ENCODE measurements at places on chromosomes 1 and 21.
A peak's percentile ranks its signal among the peaks of the same experiment; 100 is the strongest.

GRCh38 chr1:63967901-63968300 lies 194.1 kb downstream of the ROR1 start:
- DNase-seq = no peak

GRCh38 chr1:54410359-54410758 lies 4.2 kb upstream of the SSBP3 start:
- no peak for DNase-seq

DNA sequence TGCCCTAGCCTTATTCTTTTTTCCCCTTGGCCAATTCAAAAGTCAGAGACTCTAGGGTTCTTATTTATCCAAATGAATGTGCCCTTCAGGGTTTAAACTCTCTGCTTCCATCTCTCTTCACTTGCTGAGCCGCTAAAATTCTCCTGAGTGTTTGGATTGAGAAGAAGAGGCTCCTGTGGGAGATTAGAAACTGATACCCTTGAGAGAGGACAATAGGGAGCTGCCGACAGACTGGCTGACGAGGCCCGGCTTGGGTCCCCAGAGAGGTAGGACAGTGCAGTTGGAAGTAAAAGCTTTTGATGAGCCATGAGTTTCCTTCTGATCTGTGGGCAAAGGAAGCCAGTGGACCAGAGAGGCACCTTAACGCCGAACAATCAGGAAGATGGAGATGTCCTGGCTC lies 41.3 kb upstream of the UBE2U start:
- DNase-seq = no peak

- DNase-seq = no peak
Observed at GRCh38 chr1:218614031-218614430, 268.9 kb downstream of the TGFB2 start.

DNA sequence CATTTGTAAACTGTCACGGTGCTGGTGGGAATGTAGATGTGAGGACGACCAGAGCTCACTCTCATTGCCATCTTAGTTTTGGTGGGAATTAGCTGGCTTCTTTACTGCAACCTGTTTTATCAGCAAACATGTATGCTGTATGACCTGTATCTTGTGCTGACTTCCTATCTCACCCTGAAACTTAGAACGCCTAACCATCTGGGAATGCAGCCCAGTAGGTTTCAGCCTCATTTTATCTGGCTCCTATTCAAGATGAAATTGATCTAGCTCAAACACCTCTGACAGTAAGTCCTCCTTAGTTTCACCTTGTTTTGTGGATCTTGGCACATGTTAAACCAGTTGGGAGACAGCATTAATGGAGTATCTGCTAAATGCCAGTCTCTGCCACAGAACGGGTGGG lies 174.6 kb downstream of the HLX start:
- no peak for DNase-seq

- no peak for DNase-seq
Observed at GRCh38 chr1:182380199-182380598, 11.4 kb downstream of the GLUL start.

DNA sequence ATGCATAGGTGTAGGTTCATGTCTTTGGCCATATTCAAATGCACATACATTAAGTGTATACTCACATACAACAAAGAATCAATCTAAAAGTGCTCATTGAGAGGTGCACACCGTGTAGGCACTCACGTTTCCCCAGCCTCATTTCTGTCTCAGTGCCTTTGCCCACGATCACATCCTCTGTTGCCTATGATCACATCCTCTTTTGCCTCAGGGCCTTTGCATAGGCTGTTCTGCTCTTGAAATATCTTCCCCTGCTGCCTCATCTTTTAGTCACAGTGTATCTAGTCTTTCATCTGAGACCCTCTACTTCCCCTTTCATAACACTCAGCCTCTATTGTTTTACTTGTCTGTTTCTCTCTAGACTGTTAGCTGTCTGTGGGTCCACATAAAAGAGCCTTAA lies 69.3 kb downstream of the FOXD2 start:
- DNase-seq = no peak

GRCh38 chr1:66397192-66397591 lies 136.8 kb upstream of the SGIP1 start:
- no peak for DNase-seq

- DNase-seq = no peak
Observed at GRCh38 chr1:6041432-6042062, 4.1 kb upstream of the KCNAB2 start.

DNA sequence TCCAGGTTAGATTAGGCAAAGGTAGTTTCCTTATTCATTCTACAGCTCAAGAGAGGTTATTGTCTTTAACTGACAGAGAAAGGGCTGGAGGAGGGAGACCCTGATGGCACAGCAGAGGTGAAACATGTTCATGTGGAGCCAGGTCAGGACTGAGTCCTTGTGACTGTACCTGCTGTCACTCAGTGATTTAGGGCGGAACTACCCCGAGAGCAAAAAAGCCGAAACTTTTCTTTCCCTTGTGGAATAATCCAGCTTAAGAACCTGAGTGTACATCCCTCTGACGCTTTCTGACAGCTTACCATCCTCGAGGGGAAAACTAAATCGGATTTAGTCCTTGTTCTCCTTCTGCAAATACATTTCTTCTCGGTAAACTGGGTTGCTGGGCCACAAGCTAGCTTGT lies 273.2 kb downstream of the BACH1 start:
- no peak for DNase-seq

- peak; percentile 70 for DNase-seq
Observed at GRCh38 chr1:241847796-241848685, at the start of gene EXO1. TSS of gene EXO1 (plus strand) at chr1:241848204. CDS start at chr1:241850426, 2,222 bp downstream.

GRCh38 chr1:90349510-90349909 lies 354.6 kb downstream of the ZNF326 start:
- no peak for DNase-seq

GRCh38 chr1:29134695-29135028 lies 11.0 kb upstream of the TMEM200B start:
- DNase-seq = no peak

DNA sequence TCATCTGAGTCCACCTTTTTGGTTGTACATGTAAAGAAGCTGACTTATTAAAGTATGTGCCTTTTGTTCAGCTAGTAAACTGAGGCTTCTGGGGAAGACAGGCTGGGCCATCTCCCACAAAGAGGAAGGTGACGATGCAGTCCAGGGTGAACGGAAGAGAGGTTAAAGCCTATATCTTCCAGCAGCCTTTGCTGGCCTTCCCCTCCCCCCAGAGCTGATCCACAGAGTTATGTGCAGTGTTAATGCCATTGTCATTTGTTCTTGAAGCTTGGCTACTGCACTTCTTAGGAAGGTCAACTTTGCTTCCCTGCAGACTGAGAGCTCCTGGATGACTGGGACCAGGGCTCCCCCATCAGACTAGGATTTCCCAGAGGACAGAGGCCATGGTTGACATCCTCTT lies 2.2 kb downstream of the SLC30A2 start:
- DNase-seq = no peak

- DNase-seq = no peak
Observed at GRCh38 chr1:22709227-22709626, 1.4 kb upstream of the EPHB2 start.

DNA sequence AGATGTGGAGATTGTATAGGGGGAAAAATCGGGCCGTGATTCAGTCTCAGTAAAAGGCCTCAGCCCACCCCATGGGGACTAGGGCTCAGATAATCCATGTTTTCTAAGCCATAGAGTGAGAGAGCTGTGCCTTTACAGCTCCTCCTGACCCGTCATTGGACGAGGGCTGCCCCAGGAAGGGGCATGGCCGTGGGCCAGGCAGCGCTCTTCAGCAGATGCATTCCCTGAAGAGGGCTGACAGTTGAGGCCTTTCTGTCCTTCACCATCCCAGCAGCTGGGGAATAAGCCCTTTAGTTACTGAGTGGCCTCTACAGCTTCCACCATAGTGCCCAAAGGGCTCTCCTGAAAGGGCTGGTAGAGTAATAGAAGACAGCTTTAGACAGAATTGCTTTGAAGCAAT lies 57.2 kb downstream of the ST3GAL3 start:
- DNase-seq = no peak

GRCh38 chr1:34924759-34925555 lies 4.5 kb downstream of the DLGAP3 start:
- peak; percentile 12 for DNase-seq

DNA sequence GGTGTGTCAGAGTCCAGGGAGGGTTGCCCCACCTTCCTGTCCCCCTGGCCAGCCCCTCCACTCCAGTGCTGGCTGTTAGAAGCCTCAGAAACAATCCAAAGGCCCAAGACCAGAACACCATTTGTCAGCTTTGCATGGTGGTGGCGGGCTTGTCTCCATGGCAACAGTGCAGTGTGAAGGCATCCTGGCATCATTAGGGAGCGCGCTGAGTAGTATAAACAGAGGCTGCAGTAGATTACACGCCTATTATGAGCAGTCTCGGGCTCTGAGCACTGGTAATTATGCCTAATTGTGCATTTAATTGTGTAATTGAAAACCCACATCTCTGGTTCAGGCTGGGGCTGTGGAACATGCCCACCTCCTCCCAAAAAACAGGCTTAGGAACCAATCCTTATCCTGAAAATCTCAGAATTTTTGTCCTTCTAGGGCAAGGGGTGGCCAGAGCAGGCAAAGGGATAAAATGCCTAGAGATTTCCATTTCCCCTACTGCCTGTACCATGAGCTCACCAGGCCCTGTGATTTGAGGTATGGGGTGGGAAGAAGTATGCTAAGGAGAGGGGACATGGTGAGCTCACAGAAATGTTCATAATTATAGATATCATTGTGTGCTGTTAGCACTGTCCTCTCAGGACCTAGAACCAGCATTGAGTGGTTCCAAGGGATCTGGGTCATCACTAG lies 11.7 kb downstream of the NKAIN1 start:
- no peak for DNase-seq

DNA sequence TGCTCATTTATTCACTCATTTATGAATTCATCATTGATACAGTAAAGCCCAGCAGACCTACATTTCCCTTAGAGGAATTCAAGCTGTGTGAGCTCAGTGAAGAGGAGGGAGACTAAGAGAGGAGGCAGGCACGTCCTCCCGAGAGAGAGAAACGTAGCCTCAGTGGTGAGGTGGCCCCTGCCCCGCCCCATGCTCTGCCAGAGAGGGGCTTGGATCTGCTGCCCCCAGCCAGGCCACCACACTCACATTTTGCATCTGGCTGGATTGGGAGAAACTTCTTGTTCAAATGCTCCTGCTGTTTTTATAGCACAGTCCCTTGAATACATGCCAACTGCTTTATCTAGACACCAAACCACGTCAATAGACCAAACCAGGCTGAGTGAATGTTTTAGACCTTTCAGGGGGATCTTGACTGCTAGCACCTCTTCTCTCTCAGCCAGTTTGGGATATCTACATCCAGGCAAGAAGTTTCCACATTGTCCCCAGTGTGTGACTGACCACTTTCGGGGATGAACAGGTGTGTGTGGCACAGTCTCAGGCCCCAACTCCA lies 67.7 kb upstream of the AJAP1 start:
- DNase-seq = no peak

GRCh38 chr1:154334079-154335024 lies 9.0 kb downstream of the ATP8B2 start:
- DNase-seq = no peak

DNA sequence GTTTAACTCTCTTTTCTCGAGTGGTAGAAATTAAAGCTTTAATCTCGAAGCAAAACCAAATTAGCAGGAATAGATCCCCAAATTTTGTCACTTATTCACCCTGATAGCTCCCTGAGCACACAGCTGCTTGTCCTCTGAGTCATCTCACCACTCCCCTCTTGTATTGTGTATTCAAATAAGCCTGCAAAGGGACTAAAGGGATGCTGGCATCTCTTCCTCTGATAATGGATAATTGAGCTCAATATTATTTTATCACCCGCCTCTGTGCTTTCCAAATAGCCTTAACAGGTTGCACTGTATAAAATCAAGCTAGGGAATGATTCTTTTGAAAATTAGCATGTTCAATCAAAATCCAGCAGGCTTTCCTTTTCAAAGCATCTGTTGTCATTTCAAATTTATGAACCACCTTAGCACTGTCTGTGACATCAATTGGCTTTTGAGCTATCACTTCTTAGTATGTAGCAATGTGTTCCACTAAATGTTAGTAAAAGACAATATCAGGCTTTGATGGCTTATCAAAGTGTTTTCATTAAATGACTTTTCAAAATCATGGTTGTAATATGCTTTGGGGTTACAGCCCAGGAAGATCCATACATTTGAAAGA lies 561.6 kb downstream of the PLA2G4A start:
- DNase-seq = no peak
